ENCODE measurements at places on chromosomes 6 and 20.

DNA sequence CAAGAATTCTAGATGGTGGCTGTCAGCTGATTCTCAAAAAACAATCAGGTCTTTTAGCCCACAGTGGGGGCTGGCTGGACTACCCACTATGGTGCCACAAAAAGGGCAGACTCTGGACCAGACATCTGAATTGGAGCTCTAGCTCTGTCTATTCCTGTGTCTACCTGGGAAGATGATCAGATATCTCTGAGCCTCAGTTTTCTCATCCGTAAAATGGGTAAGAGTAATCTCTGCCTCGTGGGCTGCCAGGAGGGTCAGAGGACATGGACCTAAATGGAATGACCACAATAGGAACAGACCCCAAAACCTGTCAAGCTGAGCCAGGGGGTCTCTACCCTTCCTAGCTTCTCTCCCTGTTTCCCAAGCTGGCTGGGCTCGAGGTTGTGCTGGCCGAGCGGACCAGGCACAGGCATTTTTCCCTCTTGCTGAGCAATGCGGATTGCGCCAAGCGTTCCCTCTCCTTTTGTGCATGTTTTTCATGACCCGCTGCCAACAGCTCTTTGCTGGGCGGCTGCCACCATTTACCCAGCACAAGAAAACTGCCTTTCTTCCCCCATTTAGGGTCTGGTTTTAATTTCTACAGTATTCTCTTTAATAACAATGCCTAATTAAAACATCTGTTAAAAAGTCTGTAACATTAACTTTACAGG lies 74.7 kb upstream of the MAFB start:
- DNase-seq, result no peak

DNA sequence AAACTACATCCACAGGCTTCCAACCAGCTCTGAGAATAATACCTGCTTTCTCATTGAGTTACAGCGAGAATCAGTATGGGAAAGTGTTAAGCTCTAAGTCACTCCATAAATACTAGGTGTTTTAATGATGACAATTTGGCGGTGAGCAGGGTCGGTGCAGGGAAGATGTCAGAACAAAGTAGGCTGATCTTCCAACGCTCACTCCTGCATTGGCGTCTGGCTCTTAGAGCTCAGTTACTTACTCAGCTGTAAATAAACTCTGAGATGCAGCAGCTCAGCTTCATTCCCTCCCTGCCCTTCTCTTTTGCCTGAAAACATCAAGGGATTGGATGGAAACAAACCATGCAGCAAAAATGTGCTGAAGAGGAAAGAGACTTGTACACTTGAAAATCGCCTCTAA lies 102.5 kb upstream of the SPACA1 start:
- DNase-seq, result no peak

GRCh38 chr6:101578306-101578705 lies 184.8 kb downstream of the GRIK2 start:
- no peak for DNase-seq

- DNase-seq, result no peak
Observed at GRCh38 chr6:90126839-90127238, 169.8 kb downstream of the BACH2 start.

- no peak for DNase-seq
Observed at GRCh38 chr6:710601-711571, 17.9 kb upstream of the EXOC2 start.

DNA sequence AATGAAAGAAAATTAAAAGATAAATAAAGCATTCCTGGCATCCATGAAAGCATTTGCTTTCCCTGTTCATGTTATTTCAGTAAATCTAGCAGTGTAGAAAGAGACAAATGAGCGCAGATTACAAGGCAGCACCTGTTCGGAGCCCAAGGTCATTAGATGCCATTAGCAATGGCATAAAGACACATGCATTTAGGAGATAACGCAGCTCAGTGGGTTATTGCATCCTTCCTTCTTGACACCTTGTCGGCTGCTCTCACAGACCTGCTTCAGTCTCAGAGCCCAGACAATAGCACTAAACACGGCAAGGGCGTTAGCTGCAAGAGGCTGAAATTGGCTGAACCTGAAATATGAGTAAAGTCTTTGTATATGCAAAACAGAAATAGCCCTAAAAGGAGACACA lies 140.3 kb downstream of the ATXN1 start:
- DNase-seq, result no peak

DNA sequence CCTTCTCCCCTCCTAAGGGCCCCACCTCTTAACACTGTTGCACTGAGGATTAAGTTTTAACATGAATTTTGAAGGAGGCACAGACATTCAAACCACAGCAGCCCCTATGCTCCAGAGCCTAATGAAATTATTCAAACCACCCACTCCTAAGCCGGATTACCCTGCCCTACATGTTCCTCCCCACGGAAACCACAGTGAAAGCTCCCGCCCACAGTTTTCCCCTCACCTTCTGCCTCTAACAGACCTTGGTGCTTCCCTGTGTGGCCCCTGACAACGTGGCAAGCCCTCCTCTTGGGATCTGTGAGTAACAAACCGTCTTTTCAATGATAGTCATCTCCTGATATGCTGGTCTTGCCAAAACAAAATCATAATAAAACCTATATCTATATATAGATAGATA lies 74.8 kb downstream of the RIN2 start:
- no peak for DNase-seq
